RPMI8226 (cell line): ENCODE measurements at places on chromosomes 16 and 17.

- no peak for DNase-seq
These were observed 370.2 kb upstream of the MAF start for GRCh38 chr16:79970551-79971236.

GRCh38 chr17:2798188-2798587 lies 1.9 kb downstream of the RAP1GAP2 start:
- DNase-seq: no peak

- DNase-seq: no peak
These were observed 21.5 kb downstream of the UBE2G1 start for GRCh38 chr17:4344926-4345325.

- no peak for DNase-seq
These were observed 40.8 kb downstream of the SPOP start for GRCh38 chr17:49637050-49637449.

DNA sequence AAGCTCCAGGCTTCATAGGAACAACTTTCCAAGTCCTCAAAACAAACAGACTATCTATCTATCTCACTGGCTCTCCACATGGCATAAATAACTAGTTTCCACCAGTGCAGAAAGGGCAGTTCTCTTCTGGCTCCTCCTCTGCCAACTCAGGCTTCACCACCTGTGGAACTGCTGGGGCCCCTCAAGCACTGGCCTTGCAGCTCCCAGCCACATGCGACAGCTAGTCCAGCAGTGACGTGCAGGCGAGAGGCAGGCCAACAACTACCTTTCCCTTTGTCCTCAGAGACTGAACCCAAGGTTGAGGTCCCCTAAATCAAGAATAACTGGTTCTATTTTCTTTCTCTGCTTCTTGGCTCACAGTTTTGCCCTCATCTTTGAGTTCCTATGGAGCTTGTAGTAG lies 137.6 kb downstream of the AATF start:
- no peak for DNase-seq

GRCh38 chr16:84052071-84052622 lies 9.6 kb upstream of the SLC38A8 start:
- DNase-seq: no peak
